ENCODE measurements at places on chromosomes 4 and X.

GRCh38 chrX:10011991-10012390 lies 44.8 kb downstream of the CLDN34 start:
- DNase-seq, result no peak

DNA sequence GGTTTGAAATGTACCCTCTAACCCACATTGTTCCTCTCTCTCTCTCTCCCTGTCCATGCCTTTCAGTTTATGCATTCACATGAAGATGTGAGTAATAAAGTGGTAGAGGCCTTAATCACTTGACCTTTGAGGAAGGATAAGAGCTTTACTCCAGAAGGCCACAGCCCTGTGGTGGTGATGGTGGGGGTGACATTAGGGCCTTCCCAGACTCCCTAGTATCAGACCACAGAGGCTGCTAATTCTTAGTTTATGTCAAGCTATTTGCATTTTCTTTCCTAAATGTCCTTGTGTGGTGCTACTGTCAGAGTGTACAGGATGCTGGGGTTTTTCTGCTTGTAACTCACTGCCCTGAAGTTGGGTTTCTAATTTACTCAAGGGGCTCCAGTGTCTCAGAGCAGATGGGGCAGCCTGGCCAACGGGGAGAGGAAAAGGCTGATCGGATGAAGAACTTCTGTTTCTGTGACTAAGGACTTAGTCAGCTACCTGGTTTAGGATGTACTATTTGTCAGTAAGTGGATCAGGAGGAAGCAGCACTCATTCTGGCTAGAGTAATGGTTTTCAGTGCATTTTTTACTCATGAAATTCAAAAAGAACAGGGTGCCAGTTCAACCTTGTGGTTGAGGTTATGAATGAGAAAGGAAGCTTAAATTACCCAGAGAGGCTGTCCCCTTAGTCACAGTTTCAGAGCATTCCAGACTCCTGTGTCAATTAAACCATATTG lies 509.6 kb upstream of the DIPK2B start:
- DNase-seq, result no peak

DNA sequence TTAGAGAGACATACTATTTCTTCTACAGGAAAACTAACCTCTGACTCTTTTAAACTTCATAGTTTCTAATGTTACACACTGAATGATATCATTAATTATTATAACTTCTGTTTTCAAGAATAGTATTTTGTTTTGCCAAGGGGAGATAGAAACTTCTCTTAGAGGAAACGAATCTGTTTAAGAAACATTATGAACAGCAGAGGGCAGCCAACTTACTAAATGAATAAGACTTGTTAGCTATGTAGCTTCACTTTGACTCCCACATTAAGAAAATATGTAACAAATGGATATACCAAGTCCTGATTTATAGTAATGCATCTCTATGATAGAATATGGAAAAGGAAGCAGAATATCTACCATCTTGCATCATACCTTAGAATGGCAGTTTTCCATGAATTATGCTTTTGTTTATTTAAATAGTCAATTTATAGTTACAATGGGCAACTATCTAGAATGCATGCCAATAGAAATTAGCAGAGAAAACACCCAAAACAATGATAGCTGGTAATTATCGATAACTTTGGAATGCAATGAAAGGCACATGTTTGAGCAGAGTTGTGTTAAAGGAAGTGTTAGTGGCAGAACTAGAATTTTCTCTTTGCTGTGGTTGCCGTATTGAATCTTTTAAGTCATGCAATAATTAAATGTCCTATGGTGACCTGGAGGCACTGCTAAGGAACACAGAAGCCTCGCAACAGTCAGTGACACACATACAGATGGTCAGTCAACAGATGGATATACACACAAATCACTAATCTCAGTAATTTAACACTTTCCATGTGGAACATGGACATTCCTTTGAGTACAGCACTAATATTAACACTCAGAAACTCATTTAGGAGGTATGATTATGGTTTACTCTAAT lies 105.7 kb upstream of the PDLIM3 start:
- DNase-seq, result peak; percentile 72

- DNase-seq, result no peak
Measured at GRCh38 chr4:77449171-77449570, 156.4 kb upstream of the CXCL13 start.

DNA sequence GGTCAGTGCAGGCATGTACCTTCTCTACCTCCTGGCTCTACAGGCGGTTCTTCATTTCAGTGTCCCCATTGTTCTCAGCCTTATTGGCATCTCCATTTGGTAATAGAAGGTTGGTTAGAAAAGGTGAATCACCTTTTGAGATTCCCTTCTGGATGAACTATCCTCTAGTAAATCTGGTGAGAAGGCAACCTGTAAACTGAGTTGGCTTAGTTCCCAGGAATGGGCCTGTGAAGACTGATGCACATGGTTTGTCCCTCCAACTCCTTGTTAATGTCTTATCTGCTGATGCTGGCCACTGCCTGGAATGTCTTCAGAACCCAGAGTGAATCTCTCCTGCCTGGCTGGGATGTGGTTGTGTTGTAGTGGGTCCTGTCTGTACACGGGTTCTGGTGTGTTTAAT lies 143.4 kb upstream of the WDR1 start:
- no peak for DNase-seq

- DNase-seq, result no peak
Measured at GRCh38 chrX:115259238-115259875, 25.5 kb upstream of the LRCH2 start.

DNA sequence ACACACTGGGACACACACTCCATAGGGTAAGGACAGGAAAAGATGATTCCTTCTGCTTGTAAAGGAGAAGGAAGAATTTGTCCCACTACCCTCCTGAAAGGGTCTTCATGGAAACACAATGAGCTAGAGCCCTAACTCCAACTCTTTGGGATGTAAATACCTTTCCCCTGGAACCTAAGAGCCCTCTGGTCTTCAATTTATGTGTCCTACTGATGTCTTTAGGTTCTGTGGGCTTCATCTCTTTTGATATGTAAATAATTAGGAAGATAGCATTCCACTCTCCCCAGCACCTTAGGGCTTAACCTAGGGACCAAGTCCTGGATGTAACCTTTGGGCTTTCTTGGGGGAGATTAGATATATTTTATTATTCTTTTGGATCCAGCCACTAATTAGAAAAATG lies 38.3 kb downstream of the PF4 start:
- no peak for DNase-seq

DNA sequence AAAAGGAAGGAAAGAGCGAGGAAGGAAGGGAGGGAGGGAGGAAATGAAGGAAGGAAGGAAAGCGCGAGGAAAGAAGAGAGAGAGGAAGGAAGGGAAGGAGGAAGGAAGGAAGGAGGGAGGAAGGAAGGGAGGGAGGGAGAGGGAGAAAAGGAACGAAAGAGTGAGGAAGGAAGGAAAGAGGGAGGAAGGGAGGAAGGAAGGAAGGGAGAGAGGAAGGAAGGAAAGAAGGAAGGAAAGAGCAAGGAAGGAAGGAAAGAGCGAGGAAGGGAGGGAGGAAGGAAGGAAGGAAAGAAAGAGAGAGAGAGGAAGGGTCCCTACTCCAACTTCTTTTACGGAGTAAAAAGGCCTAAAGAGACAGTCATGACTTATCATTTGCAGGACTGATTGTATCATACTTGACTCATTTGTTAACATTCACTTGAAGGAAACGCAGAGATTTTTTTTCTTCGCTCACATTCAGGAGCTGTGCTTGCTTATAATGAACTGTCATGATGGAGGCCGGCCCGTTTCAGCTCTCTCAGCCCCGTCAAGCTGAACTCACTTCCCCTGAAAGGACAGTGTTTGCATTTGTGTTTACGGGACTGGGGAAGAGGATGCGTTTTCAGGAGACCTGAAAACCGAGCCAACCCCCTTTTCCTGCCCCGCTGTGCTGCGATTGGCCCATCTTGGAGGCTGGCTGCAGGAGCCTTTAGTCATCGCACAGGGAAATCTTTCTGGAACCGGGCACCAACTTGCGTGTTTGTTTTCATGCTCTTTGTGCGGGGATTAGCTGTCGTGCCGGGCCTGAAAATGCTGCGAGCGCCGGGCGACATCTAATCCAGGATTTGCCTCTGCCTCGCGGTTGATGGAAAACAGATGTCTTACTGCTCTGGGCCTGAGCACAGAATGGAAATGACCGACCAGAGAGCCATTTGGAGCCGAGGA lies 17.8 kb downstream of the TRIM2 start:
- DNase-seq, result peak; percentile 82

DNA sequence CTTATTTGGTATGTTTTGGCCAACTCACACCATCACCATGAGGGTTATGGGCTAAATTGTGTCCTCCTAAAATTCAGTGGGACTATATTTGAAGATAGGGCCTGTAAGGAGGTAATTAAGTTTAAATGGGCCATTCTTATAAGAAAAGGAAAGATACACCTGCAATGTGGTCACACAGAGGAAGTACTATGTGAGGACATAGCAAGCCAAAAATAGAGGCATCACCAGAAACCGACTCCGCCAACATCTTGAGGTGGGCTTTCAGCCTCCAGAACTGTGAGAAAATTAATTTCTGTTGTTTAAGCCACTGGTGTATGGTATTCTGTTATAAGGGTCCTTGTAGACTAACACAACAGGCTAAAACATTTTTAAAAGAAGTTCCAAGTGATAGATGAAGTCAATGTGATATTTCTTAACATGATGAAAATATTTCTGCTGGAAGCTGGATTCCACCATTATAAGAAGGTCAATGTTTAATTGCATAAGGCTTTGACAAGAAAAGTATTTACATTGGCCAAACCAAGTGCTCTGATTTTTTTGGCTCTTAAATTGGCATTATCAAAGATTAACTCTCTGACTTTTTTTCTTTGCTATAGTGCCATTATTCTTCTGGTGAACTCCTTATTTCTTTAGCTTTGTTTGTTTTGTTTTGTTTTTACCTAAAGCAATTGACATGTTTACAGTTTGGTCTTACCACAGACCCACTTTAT lies 540.9 kb downstream of the PPARGC1A start:
- no peak for DNase-seq

GRCh38 chr4:171464499-171464898 lies 348.7 kb upstream of the GALNTL6 start:
- no peak for DNase-seq

GRCh38 chrX:150366951-150367545 lies 3.9 kb downstream of the MAMLD1 start:
- DNase-seq, result no peak

DNA sequence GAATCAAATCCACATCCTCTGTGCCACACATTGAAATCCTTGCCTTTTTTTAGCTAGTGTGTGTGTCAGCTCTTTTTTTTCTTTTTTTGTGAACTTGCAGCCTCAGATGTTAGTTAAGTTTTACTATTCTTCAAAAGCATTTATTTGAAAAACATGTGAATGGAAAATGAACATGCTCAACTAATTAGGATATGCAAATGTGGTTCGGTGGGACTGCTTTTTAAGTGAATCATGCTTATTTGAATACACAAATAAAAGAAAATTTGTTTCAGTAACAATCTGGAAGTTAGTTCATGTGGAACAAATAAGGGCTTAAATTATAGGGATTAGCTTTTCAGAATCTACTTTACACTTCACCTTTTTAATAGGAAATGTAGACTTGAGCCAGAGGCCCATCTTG lies 751.5 kb upstream of the FAM241A start:
- DNase-seq, result no peak

- DNase-seq, result no peak
Measured at GRCh38 chr4:74968456-74969164, 35.7 kb downstream of the PARM1 start.

- no peak for DNase-seq
Measured at GRCh38 chr4:95215043-95215442, 333.7 kb downstream of the UNC5C start.

DNA sequence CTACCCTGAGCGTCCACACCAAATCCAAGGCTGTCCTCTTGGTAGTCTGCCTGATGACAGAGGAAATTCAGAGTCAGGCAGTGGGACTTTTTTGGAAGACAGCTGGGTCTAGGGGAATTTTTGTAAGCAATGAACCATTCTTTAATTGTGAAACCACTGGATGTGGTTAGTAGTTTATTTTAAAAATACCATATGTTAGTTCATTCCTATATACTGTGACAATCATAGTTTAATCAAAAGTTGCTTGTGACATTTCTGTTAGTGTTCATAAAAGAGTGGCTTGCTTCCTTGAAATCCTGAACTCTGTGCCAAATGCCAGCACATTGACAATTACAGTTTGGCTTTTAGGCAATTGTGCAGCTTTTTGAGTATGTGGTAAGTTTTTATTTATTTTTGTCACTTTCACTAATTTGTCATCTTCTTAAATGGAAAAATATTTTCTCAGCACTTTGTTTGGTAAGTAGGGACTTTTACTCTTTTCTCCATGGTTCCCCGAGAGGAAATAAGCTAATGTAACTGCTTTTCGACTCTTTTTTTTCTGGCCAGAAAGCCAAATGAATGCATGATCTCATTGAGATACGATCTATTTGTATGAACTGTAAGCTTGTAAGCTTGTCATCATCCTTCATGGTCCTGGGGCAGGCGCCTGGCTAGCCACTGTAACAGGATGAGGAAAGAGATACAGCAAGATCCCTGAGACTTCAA lies 72.6 kb upstream of the SLC4A4 start:
- DNase-seq, result no peak

DNA sequence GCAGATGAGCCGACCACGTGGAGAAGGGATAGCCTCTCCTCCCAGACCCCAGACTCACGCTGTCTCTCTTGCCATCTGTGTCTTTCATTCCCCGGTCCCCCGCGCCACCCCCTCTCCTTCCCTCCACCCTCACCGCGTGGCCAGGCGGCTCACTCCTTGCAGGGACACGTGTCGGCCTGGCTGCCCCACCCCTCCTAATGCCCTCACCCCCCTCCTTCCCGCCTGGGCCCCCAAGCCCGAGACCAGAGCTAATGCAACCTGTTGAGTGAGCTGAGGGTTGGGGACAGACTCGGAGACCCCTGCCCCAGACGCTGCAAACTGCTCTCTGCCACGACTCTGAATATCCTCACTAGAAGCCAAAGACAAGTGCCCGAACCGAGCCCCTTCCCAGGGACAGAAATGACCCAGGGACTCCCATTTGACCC lies 1.8 kb downstream of the SLC38A5 start:
- no peak for DNase-seq

- no peak for DNase-seq
Measured at GRCh38 chr4:65911720-65912119, 241.4 kb upstream of the EPHA5 start.

DNA sequence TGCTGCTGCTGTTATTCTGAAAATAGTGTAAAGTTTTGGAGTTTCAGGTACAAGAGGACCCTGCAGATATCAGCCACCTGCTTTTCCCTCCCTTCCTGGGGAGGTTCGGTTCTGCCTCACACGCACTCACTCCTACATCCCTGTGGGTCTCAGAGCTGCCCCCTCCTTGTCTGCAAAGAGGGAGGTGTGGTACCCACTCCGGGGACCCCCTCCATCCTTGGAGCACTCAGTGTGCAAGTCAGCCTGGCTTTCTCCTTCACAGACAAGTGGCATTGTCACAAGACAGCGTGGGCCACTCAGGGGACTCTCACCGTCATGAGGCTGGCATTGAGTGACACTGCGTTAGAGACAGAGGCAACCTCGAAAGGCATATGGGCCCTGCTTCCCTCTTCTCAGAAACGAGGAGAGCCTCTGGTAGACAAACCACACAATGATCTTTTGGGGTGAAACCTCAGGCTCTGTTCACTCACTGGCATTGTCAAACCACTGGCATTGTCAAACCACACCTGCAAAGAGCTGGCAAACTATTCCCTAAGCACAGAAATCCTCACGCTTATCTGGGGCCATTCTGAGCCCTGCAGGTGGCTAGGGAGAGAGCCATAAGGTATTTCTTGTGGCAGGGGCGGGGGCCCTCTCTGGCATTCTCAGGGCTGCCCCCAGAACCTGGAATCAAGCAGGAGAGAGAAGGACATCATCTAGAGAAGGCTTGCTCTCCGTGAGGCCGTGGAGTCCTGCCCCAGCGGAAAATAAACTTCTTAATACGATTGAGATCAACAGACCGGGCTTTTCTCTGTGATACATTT lies 285.0 kb downstream of the SHOX start:
- DNase-seq, result no peak

Data from NCI-H1092 treated with DMSO at 0.1 percent for 48 hours (cell line).